Activated naive CD4-positive, alpha-beta T cell (primary cell): ENCODE measurements at places on chromosomes 11 and 22.

GRCh38 chr11:31628111-31628510 is 118.5 kb downstream of the ELP4 start:
- no peak for DNase-seq

- DNase-seq: no peak
Observed at GRCh38 chr11:2466069-2466801, 21.4 kb downstream of the KCNQ1 start.

DNA sequence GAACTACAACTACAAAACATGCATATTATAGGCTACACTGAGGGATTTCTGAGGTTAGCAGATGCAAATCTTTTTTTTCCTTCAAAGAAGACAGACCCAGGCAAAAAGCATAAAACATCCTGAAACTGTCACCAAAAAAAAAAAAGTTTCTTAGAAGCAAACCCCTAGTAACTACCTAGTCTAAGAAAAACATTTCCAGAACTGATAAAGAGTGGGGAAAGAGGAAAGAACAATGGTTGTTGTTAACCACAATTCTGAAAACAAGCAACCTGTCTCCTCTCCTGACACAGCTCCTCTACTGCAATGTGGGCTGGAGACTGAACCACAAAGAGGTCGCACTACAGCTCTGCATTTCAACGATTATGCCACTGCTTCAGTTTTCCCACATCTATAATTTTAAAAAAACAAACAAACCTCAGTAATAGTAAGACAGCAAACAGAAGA is 15.0 kb downstream of the DENND5A start:
- DNase-seq: no peak

GRCh38 chr11:110859240-110859840 is 147.1 kb upstream of the ARHGAP20 start:
- DNase-seq: no peak

DNA sequence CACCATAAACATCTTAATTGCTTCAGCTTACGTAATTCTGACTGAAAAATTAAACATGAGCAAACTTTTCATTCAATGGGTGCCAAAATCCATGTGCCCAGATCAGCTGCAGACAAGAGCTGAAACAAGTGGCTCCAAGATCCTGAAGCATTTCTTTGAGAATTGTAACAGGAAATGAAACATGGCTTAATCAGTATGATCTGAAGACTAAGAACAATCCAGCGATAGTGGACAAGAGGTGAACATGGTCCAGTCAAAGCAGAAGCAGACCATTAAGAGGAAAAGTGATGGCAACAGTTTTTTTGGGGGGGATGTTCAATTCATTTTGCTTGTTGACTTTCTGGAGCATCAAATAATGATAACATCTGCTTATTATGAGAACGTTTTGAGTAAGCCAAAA is 1964.5 kb upstream of the RAG2 start:
- DNase-seq: no peak

- no peak for DNase-seq
Observed at GRCh38 chr11:83778596-83778995, 492.4 kb upstream of the CCDC90B start.

- DNase-seq: no peak
Observed at GRCh38 chr11:66418168-66418985, 2.5 kb upstream of the NPAS4 start.
